ENCODE measurements at places on chromosomes 3 and 15.

DNA sequence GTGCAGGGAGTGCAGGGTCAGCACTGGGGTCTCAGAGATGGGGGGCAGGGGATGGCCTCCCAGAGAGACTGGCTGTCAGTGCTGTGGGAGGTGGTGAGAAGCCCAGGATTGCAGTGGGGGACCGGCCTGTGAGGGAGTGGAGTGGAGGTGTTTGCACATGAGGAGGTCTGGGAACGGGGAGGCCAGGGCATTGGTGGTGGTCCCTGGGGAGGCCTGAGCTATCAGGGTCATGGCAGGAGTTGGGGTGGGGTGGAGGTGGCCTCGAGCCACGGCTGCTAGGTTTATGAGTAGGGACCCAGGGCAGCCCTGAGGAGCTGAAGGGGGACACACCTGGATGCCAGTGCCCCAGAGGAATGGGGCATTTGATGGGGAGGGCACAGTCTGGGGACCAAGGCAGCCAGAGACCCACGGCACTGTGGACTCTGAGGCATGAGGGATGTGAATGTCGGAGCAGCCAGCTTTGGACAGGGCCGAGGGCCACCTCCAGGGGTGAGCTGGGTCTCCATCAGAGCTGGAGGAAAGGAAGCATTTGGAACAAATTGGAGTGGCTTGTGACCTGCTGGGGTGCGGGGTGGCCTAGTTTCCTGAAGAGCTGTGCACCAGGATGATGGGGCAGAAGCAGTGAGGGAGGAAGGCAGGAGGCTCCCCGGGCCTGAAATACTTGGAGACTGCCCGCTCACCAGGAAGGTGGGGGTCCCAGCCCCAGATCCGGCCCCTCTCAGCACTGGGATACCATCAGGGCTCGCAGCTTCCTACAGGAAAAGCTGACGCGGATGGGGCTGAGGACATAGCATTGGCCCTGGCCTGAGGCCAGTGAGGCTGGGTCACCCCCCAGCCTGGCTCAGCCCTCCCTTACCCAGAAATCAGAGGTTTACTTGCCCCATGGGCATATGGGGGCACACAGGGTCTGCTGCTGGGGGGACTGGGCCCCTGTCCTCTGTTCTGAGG, 9.5 kb upstream of the CSPG4 start:
- no peak for DNase-seq

- no peak for DNase-seq
These were observed 6.3 kb downstream of the THOC7 start for GRCh38 chr3:63857311-63857710.

DNA sequence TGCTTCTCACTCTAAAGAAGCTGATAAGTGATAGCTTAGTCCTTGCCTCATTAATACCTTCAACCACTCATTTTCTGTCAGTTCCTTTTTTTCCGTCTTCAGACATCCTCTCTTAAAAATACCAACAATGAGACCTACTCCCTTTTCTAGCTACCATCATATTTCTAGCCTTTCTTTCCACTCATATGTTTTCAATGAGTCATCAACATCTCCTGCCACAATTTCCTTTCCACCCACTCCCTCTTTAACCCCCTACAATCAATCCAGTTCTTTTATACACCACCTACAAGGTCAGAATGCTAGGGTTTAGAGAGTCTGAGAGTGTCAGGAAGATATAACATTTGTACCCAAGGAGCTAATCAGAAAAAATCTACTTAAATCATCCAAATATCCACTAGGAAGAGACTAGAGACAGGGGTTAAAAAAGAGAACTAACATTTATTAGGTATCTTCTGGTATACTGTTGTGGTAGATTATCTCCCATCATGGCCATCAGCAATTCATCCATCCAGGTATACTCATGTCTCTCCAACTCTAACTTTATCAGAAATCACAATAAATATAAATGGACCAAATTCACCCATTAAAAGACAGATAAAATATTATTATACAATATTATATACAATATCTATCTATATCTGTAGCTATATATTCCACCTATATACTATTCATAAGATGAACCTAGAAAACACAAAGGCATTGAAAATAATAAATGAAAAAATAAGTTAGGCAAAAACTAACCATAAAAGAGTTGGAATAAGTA, 42.5 kb downstream of the MYLK start:
- no peak for DNase-seq

- DNase-seq = no peak
These were observed 730 bp upstream of the ZNF710 start for GRCh38 chr15:90000186-90001001.

DNA sequence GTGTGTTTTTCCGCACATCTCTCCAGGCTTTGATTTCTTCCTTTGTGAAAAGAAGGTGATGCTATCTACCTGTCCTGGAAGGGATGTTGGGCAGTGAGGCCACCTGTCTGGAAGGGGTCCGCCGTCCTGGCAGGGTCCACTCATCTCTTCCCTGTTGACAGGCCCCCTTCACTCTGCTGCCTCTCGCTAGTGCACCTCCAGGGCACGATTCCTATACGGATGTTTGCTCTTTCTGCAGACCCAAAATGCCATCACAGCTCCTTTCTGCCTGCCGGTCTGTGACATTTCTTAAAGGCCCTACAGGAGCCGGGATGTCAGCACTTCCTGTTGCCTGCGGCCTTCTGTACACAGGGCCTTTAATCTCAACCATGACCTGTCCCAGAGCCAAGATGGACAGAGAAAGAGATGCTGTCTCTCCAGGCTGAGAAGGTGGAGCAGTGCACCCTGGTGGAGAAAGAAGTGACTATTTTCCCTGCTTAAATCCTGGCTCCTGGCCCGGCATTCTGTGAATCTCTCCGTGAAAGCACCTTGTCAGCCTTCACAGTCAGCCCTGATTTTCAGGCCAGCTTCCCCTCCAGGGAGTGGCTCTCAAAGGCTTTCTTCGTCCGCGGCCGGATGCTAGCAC, 7.4 kb downstream of the FAM3D start:
- no peak for DNase-seq

- no peak for DNase-seq
These were observed 24.8 kb upstream of the RBMS3 start for GRCh38 chr3:29255854-29256696.

GRCh38 chr3:153038367-153038766, 123.7 kb upstream of the RAP2B start:
- DNase-seq = no peak

DNA sequence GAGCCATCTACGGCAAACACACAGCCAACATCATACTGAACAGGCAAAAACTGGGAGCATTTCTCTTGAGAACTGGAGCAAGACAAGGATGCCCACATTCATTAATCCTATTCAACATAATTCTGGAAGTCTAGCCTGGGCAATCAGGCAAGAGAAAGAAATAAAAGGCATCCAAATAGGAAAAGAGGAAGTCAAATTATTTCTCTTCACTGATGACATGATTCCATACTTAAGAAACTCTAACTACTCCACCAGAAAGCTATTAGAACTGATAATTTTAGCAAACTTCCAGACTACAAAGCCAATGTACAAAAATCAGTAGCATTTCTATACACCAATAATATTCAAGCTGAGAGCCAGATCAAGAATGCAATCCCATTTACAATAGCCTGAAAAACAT, 17.3 kb upstream of the ENTPD3 start:
- DNase-seq = no peak

- peak; percentile 23 for DNase-seq
These were observed 119.0 kb downstream of the BBX start for GRCh38 chr3:107641572-107642307.

GRCh38 chr15:85404918-85405866, 24.8 kb downstream of the AKAP13 start:
- no peak for DNase-seq

GRCh38 chr3:11140030-11140712, 14.1 kb upstream of the HRH1 start:
- DNase-seq = no peak

- no peak for DNase-seq
These were observed 78.5 kb downstream of the TRANK1 start for GRCh38 chr3:36866368-36866767.

DNA sequence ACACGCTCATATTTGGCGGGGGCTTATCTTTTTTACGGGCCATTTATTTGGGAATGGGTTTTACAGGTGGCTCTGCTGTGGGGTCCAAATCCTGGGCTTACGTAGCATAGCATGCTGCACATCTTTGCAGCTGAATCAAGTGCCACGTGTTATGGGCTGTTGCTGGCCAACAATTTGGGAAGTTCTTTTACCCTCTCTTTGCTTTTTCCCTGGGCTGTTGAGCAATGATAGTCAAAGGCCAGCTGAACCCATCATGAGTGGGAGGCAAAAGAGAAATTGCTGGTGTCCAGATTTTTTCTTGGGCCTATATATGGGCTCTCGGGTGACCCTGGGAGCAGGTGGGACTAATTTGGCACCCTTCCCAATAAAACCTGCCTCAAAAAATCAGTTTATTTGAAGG, 209.3 kb upstream of the SATB1 start:
- no peak for DNase-seq

DNA sequence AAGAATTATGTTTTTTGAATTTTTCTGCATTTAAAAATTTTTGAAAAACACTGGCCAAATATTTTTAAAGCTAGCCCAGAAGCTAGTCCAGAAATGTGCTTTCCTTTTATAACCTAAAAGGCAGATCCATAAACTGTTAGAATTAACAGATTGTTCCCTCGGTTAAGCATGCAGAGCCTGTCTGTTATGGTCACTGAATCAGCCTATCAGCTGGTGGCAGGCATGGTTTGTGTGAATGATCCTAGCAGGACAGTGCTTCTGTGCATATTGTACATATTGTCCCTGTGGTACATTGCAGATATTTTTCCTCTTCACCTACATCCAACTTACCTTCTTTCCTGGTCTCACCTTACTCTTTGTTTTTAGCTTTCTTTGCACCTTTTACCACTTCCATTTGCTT, 53.3 kb downstream of the RARB start:
- no peak for DNase-seq

- no peak for DNase-seq
These were observed 99.0 kb downstream of the MEGF11 start for GRCh38 chr15:66154581-66154980.

DNA sequence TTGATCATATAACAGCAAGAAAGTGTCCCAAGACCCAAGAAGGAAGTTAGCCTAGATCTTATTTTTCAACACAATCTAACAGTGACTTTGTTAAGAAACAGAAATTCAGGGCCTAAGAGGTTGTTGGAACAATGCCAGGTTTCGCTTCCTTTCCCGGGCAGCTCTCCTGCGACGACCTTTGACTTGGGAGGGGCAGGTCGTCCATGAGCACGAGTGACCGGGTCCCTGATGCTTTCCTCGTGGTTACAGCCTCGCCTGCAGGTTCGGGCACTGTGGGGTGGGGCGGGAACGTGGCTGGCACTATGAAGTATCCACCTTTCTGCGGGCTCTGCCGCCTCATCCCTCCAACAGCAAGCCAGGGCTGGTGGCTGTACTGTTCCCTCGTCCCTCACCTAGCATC, 90.1 kb upstream of the RGMA start:
- no peak for DNase-seq

- no peak for DNase-seq
These were observed 215.6 kb downstream of the LPP start for GRCh38 chr3:188369526-188369925.

GRCh38 chr3:100260081-100260684, 609 bp upstream of the TBC1D23 start:
- DNase-seq = no peak

GRCh38 chr3:161689584-161690298, 193.1 kb downstream of the OTOL1 start:
- no peak for DNase-seq

DNA sequence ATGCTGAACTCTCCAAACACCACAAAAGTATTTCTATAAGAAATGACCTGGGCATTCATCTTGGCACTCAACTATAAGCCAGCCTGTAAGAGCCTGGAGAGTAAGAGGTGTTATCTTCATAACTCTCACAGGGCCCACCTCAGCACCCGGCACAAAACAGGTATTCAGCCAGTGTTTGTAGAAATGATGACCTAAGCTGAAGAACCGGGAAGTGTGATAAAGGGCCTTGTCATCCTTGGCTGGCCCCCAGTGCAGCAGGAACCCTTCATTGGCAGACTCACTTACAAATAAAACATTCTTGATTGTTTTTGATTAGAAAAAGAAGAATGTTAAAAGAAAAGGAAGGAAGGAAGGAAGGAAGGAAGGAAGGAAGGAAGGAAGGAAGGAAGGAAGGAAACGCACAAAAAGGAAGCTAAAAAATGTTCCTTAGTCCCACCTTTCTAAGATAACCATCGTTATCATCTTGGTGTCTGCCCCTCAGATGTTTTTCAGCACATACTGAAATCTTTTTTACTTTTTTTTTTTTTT, 52.1 kb downstream of the DAPK2 start:
- no peak for DNase-seq

- DNase-seq = no peak
These were observed 532.8 kb upstream of the TGFBR2 start for GRCh38 chr3:30073622-30074021.

- no peak for DNase-seq
These were observed 613.4 kb downstream of the ZPLD1 start for GRCh38 chr3:103048068-103048722.

DNA sequence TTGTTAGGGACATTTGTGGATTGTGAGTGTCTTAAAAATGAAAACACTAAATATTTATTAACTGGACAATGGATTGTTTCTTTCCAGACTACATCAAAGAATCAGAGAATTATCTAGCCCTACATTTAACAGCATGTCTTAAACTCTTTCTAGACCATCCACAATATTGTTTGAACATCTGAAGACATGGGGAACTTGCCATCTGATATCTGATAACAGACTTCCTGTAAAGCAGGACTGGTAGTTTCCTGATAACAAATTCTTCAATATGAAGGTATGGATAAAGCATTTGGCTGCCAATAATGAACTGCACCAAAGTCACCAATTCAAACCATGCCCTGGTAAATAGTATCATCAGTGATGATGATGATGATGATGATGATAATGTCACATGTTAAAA, 26.2 kb upstream of the HACD2 start:
- DNase-seq = no peak

GRCh38 chr3:55190331-55190730, 262.5 kb upstream of the LRTM1 start:
- no peak for DNase-seq

GRCh38 chr3:70770650-70771049, 458.2 kb upstream of the MDFIC2 start:
- no peak for DNase-seq

DNA sequence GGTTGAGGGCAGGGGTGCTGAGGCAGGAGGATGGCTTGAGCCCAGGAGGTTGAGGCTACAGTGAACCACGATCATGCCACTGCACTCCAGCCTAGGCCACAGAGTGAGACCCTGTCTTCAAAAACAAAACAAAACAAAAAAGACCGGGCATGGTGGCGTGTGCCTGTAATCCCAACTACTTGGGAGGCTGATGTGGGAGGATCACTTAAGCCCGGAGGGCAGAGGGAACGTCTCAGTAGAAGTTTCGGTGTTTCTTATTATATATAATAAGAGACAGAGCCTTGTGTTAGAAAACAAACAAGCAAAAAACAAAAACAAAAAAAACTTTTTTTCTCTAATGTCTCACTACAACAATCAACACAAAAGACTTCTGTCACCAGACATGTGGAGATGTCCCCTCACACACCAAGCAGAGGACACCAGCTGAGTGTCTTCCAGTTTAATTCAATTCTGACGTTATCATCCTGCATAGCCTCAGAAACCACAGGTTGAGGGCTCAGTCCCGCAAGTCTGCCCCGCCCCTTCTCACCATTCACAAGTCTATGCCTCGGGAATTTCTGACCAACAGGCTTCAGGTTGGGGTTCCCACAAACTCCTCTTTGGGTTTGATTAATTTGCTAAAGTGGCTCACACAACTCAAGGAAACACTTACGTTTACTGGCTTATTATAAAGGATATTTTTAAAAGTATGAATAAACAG, 24.0 kb upstream of the EIF4A2 start:
- DNase-seq = no peak

GRCh38 chr15:63933522-63933921, 99.8 kb upstream of the HERC1 start:
- DNase-seq = no peak

Measured in AG09319 (cell line).